ENCODE measurements at places on chromosomes 1 and 21.
A peak's percentile ranks its signal among the peaks of the same experiment; 100 is the strongest.

- no peak for DNase-seq
Observed at GRCh38 chr1:2475571-2475970, 518 bp upstream of the PLCH2 start.

- no peak for DNase-seq
Observed at GRCh38 chr1:160795951-160796383, at the start of gene LY9. TSS of gene LY9 (plus strand) at chr1:160796174. CDS start at chr1:160796188, 14 bp downstream.

DNA sequence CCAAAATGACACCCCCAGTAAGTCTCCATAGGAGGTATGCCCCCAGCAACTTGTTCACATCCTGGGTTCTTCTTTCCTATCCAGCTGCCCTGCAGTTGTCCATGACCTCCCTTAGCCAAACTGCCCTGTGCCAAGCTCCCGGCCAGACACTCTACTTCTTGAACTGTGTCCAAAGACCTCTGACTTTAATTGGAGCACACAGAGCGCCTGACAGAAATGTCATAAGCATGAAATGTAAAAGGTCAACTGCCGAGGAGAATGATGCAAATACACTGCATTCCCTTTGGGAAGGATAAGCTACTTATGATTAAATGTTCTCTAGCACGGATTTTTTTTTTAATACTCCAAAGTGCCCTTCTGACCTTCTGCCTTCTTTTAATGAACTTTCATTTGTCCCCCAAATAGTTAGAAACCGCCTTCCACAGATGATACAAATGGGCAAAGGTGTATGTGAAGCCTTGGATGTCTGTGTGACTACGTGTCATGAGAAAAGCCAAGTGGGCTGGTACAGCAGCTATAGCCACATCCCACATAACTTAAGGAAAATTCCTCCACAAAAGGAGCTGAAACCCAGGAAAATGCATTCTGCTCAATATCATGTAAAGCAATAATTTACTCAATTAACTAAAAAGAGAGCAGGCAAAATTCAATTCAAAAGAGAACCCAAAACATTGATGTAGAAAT lies 26.8 kb downstream of the PALMD start:
- DNase-seq = no peak

- no peak for DNase-seq
Observed at GRCh38 chr1:23449958-23450357, 25.4 kb upstream of the TCEA3 start.

DNA sequence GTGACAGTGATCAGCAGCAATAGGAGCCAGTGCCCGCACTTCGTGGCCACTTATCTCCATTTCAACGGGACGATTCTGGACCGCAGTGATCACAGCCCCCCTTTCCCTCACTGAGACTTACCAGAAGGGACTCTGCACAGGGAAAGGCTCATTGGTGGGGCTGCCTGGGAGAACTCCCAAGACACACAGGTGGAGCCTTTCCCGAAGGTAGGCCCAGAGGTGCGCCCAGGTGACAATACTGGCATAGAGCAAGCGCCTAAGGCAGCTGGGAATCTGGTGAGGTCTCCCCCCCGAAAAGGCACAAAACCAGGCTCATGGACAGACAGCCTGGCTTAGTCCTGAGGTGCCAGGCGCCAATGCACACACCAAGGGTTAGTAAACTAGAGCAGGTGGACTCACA lies 318.9 kb downstream of the AJAP1 start:
- DNase-seq = no peak

DNA sequence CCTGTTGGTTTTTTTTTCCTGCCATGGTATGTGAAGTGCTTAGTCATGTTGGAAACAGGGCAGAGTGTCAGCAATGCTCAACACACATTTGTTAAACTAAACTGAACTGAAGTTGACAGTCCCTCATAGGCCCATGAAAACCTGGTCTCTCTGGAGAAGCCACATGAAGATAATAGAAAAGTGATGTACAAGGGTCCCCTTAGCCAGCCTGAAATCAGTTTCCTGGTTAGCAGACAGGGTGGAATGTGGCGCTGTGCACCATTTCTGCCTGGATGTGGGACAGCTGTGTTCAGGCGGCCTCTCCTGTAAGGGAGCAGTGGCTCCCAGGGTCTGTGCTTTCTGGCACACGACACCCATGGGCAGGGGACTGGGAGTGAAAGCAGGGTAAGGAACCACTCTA lies 9.9 kb upstream of the CHI3L1 start:
- DNase-seq = no peak

- DNase-seq = no peak
Observed at GRCh38 chr1:54883349-54884102, 3.5 kb downstream of the DHCR24 start.

- no peak for DNase-seq
Observed at GRCh38 chr1:224054611-224055010, 59.3 kb upstream of the FBXO28 start.

DNA sequence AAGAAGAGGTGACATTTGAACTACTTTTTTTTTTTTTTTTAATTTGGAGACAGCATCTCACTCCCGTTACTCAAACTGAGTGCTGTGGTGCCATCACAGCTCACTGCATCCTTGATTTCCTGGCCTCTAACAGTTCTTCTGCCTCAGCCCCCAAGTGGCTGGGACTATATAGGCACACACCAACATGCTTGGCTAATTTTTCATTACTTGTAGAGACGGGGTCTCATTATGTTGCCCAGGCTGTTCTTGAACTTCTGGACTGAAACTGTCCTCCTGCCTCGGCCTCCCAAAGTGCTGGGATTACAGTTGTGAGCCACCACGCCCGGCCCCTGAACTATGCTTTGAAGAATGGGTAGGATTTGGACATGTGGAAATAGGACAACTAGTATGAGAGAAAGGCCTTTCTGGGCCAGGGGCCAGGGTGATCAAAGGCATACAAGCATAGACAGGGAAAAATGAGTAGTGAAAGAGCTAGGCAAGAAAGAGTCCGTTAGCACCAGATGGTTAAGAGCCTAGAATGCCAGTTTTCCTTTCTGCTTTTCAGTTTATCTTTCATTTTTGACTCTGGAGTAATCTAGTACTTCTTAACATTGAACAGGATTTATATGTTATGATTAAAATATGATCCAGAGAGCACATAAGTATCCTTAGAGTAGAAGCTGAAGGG lies 6.3 kb downstream of the RABGAP1L start:
- no peak for DNase-seq

GRCh38 chr1:102434421-102434820 lies 437.7 kb upstream of the OLFM3 start:
- no peak for DNase-seq

- no peak for DNase-seq
Observed at GRCh38 chr21:43923391-43923790, 58.4 kb downstream of the AGPAT3 start.

- no peak for DNase-seq
Observed at GRCh38 chr1:30886710-30887428, 21.7 kb downstream of the SDC3 start.

DNA sequence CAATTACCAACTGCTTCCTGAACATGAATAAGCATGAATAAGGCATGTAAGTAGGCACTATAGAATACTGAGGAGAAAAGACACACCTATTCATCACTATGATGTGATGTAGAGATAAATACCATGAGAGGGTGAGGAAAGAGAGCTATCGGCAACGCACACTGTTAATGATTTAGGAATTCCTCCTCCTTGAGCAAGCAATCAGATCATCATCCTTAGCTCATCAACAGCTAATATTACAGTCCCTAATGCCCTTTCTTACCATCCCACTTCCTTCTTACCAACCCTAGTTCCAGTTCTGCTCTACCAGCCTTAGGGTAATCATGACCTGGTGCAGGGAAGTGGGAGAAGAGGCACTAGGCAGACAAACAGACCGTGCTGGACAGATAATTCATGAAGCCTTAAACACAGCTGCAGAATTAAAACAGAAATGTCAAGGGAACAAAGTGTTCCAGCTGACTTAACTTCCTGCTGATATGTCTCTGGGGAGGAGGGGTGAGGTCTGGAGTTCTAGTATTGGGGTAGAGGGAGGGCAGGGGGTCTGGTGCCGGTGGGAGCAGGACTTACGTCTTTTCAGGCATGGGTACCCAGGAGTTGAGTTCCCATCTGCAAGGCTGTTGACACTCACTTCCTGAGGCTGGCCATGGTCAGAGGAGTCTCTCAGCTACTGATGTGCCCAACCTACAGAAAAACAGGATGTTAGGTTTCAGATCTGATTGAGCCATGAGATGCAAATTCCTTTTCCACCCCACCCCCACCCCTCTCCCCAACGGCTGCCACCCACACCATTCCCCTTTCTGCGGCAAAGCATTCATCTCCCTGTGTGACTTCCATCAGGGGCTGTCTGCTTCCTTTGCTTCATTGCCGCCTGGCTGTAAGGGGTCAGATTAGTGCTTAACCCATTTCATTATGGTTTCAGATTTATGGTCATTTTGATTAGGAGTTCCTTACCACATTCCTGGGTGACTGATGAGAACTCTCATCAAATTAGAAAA lies 12.6 kb upstream of the RCSD1 start:
- DNase-seq = no peak

GRCh38 chr1:24946861-24947658 lies 17.0 kb upstream of the RUNX3 start:
- no peak for DNase-seq

- DNase-seq = peak; percentile 39
Observed at GRCh38 chr1:27536767-27537166, 46.8 kb upstream of the WASF2 start.

DNA sequence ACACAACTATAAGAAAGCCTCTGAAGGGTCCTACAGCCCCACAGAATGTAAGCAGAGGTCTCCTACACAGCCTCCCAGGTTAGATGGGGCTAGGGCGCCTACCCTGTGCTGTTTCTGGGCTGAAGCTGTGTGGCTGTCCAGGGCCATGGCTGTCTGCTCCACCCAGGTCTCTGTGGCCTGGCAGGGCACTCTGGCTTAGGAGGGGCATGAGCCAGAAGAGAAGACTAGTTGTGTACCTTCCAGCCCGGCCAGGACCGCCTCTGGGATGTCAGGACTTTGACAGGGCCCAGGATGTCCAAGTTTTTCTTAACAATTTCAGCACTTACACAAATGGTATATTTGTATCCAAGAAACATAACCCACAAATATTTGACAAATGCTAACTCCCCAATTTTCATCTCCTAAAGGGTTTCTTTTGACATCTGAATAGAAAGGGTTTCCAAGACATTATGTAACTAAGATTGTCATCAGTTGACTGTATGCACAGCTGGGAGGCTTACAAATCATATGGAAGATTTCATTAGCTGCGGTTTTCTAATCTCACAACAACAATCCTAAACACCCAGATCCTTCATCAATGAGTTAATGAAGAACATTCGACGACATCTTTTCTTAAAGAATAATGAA lies 80.5 kb downstream of the HSF2BP start:
- peak; percentile 78 for DNase-seq

DNA sequence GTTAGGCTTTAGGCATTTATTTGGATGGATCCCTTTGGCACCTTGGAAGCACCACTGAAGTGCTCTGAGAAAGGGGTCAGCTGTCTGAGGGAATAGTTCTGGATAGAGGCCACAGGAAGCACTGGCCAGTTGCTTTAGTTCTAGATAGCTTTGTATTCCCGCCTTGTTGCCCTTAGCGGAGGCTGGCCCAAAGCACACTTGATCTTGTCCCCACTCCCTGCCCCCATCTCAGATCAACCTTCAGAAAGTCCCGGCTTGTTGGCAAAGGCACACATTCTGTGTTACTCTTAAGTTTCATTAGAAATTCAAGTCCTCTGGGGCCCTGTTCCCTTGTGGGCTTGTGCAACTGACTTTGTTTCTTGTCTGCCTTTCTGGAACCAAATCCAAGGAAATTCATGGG lies 15.2 kb upstream of the NBL1 start:
- DNase-seq = no peak

GRCh38 chr1:83794384-83794783 lies 204.5 kb downstream of the TTLL7 start:
- DNase-seq = no peak

GRCh38 chr1:241390526-241390925 lies 33.5 kb upstream of the RGS7 start:
- DNase-seq = no peak

DNA sequence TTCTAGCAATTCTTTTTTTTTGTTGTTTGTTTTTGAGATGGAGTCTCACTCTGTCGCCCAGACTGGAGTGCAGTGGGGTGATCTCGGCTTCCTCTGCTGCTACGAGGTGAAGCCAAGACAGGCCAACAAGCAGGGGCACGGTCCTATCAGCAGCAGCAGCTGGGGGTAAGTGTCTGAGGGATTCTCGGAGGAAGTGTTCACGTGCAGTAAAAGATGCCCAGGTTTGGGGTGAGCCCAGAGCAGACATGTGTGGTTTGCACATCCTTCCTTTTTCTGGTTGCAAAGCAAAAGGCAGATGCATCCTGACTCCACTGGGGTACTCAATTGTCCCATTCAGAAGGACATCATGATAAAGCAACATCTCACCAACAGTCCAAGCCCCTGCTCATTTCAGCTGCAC lies 27.7 kb downstream of the PIGP start:
- no peak for DNase-seq

- DNase-seq = no peak
Observed at GRCh38 chr1:246669659-246670058, 54.5 kb upstream of the SCCPDH start.

DNA sequence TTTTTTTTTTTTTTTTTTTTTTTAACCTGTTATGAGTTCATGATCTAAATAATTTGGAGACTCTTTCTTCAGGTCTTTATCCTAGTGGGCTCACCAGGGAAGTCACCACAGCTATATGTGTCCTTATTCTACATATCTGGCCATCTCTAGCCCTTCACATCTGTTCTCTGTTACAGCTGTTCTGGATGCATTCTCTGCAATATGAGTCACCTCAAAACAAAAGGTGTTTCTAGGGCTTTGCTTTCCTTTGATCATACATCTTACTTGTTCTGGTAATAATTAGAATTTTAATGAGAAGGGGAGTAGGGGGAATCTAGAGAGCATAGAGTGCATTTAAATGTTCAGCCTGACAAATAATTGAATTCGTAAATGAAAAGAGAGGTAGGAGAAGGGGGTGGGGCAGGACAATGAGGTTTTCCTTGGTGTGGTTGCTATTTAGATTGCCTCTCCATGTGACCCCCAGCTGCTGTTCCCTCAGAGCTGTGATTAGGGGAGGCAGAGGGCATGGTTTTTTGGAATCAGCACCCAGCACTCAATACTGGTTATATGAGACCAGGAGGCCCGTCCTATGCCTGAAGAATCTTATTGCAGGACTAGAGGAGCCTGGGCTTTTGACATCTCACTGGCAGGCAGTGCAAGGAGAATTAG lies 8.0 kb downstream of the SYT6 start:
- DNase-seq = no peak

DNA sequence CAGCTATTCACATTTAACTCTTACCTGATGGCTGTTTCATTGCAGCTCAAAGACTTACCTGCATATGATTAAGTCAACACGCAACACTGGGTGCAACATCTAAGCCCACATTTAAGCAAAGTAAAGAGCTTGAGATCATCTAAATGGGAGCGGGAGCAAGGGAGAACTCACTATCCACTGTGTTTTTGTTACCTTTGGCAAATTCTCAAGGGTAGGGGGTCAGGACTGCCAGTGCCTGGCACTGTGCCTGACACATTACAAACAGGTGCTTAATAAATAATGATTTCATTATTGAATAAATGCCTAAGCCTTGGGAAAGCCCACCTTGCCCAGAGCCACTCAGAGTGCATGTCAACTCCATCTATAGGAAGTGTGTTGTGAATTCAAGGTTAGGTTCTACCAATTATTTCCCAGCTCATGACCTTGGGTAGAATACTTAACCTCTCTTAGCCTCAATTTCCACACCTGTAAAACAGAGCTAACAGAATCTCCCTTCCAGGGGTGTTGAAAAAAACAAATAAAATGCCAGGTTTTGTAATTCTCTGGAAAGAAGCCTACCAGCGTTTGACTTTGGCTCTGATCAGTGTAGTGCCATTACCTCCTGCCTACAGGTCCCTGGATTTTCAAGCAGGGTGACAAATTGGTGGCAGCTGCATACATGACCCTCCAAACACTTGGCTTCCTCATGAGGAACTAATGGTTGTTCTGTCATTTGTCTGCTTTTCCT lies 109.7 kb downstream of the TGFBR3 start:
- DNase-seq = no peak

- DNase-seq = no peak
Observed at GRCh38 chr1:210633636-210634035, 304.9 kb downstream of the HHAT start.
